ENCODE measurements at places on chromosomes 7 and 10. TPM values are rescaled to one million over a fixed set of nuclear protein-coding genes. Genes with fewer than 3 reads are reported as not detected.

- DNase-seq: no peak
Measured at GRCh38 chr7:71695186-71695585, 563.2 kb downstream of the GALNT17 start.

ZNF394 gene
- polyA plus RNA-seq: 50.5 TPM

SRRM3 gene
- polyA plus RNA-seq: not detected

DNA sequence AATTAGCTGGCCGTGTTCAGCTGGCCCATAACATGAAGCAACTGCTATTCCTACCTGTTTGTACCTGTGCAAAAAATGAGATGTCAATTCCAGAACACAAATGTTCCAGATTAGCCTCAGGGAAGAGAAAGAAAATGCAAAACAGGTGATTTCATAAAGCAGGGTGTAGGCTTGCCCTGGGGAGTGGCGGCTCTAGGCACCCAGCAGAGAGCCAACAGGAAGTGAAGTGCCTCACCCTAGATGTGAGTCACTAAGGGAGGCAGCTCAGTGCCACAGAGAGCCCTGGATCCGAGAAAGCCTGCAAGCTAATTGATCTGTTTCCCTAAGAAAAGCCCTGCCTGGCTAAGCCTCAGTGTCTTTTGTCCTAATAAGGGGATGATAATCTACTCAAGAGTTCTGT, 240.0 kb downstream of the ARHGAP21 start:
- DNase-seq: no peak

- DNase-seq: no peak
Measured at GRCh38 chr10:30103595-30104320, 44.4 kb upstream of the JCAD start.

PLOD3 gene
- 40.1 TPM for polyA plus RNA-seq

IFIT1B gene
- polyA plus RNA-seq: not detected
